ENCODE measurements at places on chromosomes 5 and 9.

- no peak for DNase-seq
These were observed 55.3 kb downstream of the ERAP1 start for GRCh38 chr5:96752341-96753016.

GRCh38 chr5:142819825-142820224, 49.6 kb downstream of the ARHGAP26 start:
- no peak for DNase-seq

GRCh38 chr5:67081261-67081660, 115.3 kb downstream of the CD180 start:
- DNase-seq, result no peak

GRCh38 chr9:123299558-123300126, 31.3 kb upstream of the STRBP start:
- no peak for DNase-seq

Data from DMS 273 treated with DMSO at 0.1 percent for 48 hours (cell line).